ENCODE measurements at places on chromosomes 5 and 9.

GRCh38 chr5:140049713-140050112 lies 6.6 kb upstream of the NRG2 start:
- no peak for DNase-seq

GRCh38 chr9:30484690-30485089 lies 1899.8 kb upstream of the ACO1 start:
- DNase-seq, result no peak

DNA sequence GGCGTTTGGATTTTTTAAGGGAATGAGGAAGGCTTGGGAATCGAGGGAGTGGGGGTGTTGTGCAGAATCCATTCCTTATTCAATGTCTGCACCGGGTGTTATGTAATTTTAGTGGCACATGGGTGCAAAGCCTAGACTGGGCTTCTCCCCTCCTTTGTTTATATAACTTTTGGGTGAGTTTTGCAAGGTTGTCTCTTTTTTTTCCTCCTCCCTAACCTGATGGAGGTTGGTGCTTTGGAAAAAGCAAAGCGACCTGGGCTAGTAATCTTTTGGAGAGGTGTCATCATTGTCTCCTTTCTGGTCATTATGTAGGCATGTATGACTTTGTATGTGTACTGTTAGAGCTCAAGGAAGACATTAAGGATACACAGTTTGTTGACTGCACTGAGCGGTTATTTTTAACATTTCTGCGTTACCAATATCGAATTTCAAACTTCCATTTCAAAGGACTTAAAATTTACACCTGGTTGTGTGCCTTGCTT lies 3.1 kb downstream of the SMARCA2 start:
- DNase-seq, result no peak

DNA sequence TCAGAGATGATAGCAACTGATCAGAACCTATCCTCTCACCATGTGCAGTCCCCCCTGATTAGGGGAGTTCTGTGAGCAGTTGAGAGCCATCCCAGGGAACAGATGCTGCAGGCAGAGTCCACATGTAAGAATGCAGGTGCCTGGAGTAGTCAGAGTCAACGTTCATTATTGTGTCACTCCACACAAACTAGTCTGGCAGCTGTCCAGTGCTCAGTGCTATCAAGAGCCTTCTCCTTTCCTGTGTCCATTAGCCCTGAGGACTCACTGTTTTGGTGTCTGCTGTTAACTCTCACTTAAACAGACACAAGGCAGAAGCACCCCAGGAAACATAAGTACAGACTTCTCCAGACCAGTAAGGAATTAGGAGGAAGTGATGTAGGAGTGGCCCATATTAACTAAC lies 2.5 kb downstream of the SH3TC2 start:
- DNase-seq, result no peak
